ENCODE measurements at places on chromosomes 6 and 20. TPM values are rescaled to one million over a fixed set of nuclear protein-coding genes. Genes with fewer than 3 reads are reported as not detected.

DNA sequence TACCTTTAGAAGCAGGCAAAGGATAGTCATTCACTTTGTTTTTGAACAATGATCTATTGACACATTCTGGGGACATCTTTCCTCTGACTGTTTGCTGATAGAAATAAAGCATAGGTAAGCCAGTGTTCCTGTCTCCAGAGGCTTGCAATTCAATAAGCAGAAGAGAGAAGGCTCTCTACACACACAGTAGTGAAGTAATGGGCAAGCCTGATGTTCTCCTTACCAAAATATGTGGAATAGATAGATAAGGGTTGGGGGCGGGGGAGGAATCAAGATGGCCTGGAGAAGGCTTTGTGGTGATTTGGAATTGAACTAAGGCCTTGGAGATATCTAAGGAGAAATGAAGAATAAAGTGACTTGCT lies 27.3 kb downstream of the PAQR8 start:
- no peak for DNase-seq

- peak; percentile 61 for DNase-seq
Observed at GRCh38 chr6:43668151-43669028, 19.2 kb downstream of the MRPS18A start.

The SLC32A1 gene
- not detected for total RNA-seq

The LIN28B gene
- total RNA-seq: not detected

DNA sequence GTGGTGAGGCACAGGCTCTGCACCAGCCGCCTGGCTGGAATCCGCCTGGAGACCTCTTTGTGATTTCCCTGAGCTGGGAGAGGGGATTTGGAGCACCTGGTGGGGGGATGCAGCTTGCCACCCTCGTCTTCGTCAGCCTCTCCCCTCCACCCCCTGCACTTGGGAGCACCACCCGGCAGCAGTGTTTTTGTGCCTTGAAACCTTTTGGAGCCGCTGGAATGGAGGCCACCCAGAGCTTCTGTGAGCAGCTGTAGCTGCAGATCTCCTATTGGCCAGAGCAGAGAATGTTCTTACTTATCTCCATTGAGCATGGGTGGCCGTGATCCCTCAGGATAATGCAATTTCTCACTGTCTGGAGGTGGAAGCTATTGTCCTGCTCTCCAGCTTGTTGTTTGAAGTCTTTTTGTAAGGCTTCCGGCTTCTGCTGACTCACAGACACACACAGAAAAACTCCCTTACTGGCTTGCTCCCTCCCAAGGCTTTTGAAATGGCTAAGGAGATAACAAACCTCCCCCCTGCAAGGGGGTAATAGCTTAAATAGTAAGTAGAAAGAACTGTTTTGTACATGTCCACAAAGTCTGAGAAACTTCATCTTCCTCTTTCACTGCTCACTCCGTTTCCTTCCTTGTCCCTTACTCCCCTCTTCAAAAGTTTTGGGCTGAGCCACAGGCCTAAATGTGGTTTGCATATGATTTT lies 271.2 kb downstream of the PRL start:
- DNase-seq: peak; percentile 99

DNA sequence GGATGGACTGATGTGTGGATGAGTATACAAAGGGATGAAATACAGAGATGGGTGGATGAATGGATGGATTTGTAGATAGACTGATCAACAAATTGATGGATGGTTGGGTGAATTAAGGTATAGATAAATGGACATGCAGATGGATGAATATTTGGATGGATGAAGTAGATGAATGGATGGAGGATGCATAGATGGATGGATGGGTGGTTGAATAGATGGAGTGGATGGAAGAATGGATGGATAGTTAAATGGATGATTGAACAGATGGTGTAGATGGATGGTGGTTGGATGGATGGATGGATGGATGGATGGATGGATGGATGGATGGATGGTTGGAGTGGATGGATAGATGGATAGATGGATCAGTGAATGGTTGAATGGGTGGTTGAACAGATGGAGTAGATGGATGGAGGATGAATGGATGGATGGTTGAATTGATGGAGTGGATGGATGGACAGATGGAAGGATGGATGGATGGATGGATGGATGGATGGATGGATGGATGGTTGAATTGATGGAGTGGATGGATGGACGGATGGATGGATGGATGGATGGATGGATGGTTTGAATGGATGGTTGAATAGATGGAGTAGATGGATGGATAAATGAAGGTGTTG lies 15.0 kb downstream of the SLC2A10 start:
- DNase-seq: no peak

GRCh38 chr6:3480009-3480408 lies 23.2 kb upstream of the SLC22A23 start:
- no peak for DNase-seq

The MEP1A gene
- 1.0 TPM for total RNA-seq
